ENCODE measurements at places on chromosomes 16 and 17. TPM values are rescaled to one million over a fixed set of nuclear protein-coding genes. Genes with fewer than 3 reads are reported as not detected.
A peak's percentile ranks its signal among the peaks of the same experiment; 100 is the strongest.

DNA sequence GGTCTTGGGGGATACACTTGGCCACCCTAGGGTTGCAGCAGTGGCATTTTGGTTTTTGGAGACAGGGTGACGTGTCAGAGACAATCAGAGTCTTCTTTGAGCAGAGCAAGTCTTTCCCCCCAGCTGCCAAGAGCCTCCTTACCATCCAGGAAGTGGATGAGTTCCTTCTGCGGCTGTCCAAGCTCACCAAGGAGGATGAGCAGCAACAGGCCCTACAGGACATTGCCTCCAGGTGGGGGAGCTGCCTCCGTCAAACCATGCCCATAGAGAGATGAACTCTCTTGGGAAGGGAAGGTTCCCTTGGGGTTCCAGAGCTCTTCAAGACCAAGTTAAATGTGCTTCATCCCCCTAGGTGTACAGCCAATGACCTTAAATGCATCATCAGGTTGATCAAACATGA, 11.3 kb downstream of the LIG3 start:
- no peak for DNase-seq

GRCh38 chr16:1830213-1830612, 3.2 kb downstream of the FAHD1 start:
- DNase-seq, result peak; percentile 50

- no peak for DNase-seq
Measured at GRCh38 chr16:89089120-89089519, 4.5 kb upstream of the ACSF3 start.

GRCh38 chr17:28810437-28810836, 32.2 kb downstream of the FAM222B start:
- no peak for DNase-seq

- DNase-seq, result no peak
Measured at GRCh38 chr17:4777969-4778760, 6.5 kb downstream of the TM4SF5 start.

DNA sequence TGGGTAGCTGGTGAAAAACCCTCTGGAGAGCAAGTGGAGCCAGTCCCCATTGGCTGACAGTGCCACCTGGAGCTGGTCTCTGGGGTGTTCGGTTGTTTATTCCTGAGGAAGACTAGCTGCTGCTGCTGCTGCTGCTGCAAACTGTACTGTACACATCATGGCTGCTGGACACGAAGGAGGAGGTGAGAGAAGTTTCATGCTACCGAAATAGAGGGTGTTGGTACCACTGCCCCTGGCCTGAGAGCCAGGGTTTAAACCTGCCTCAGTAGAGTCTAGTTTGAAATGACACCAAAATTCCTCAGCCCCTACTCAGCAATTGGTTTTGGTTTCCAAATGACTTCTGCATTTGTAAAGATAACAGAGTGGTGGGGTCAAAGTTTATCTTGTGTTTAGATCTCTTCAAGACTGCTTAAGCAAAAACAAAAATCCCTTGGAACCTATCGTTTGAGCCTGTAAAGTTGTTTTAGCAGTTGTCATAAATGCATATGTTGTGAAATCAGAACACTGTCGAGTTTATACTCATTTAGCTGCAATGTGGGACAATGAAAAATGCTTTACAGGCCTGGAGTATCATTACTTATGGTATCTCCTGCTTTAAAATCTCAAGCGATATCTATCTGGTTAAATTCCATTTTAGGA, 40.8 kb downstream of the CYB5B start:
- DNase-seq, result no peak

Gene NOXO1
- total RNA-seq, result 1.2 TPM

Gene CEMP1
- not detected for total RNA-seq

Gene REXO5
- 5.6 TPM for total RNA-seq

Gene STH
- not detected for total RNA-seq

Gene LDHD
- total RNA-seq, result 0.12 TPM

Gene WNK4
- 2.3 TPM for total RNA-seq

Gene AOC2
- total RNA-seq, result 0.22 TPM

Gene KRTAP4-1
- not detected for total RNA-seq

Gene TXNDC17
- 351 TPM for total RNA-seq

All from epithelial cell of proximal tubule (primary cell).